T-helper 17 cell (primary cell): ENCODE measurements at places on chromosomes 4 and X.

DNA sequence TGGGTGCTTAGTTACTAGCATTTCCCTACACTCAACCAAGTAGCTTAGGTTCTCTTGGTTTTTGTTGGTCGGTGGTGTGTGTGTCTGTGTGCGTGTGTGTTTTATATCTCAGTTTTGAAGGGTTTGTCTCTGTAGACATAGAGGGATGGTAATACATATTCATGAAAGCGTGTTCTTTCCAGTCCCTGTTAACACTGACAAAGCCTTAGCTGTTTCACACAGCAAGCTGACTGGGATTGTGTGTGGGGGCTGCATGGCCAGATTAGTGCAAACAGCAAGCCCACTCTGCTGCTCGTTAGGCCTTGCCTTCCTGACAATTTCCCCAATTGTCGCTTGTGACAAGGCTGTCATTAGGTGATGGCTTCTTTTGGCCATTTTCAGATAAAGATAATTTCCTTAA is 43.9 kb downstream of the ALPK1 start:
- DNase-seq: no peak

GRCh38 chrX:76796311-76796710 is 368.8 kb downstream of the MAGEE1 start:
- DNase-seq: no peak

DNA sequence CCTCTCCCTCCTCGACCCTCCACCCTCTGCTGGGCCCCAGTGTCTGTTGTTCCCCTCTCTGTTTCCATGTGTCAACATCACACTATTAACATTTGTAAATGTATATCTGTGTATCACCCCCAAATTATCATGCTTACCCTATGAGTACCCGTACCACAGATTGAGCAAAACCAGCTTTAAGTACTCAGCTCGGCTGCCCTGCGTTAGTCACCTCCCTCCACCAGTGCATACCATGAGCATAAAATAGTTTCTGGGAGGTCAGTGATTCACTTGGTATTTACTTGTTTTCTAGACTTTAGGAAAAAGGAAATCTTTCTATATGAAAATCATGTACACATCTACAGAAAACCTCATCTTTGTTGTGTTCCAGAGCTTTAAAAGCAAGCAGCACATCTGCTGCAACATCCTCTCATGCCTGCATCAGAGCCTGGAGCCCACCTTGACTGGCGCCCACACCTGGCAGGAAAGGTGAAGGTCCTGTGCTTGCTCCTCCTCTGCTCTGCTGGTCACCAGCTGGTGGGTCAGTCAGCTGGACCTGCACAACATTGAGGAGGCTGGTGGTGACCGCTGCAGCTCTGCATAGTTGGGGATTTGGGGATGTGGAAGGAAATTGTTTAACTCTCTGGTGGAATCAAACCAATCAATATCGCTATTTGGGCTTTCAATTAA is 214.4 kb upstream of the KLF3 start:
- DNase-seq: no peak

DNA sequence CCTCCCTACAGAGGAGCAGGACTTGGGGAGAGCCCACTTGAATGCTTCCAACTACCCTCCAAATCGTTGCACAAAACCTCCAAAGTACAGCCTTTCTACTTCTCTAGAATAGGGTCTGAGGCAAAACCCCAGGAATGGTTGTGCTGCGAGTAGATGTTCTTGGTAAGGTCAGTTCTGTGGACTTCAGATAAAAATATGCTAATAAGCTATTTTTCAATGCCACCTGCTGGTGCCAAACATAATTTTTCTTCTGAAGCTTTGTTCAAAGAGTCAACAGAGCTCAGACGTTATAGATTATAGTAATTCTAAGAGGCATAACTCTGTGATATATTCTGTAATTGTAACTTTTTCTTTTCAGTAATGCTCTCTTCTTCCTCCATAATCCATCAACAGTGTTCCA is 425.7 kb downstream of the GPAT3 start:
- no peak for DNase-seq

- DNase-seq: no peak
Observed at GRCh38 chr4:39998659-39999345, 21.1 kb upstream of the PDS5A start.

- DNase-seq: peak; percentile 10
Observed at GRCh38 chrX:106999002-106999975, 723 bp downstream of the MORC4 start.

DNA sequence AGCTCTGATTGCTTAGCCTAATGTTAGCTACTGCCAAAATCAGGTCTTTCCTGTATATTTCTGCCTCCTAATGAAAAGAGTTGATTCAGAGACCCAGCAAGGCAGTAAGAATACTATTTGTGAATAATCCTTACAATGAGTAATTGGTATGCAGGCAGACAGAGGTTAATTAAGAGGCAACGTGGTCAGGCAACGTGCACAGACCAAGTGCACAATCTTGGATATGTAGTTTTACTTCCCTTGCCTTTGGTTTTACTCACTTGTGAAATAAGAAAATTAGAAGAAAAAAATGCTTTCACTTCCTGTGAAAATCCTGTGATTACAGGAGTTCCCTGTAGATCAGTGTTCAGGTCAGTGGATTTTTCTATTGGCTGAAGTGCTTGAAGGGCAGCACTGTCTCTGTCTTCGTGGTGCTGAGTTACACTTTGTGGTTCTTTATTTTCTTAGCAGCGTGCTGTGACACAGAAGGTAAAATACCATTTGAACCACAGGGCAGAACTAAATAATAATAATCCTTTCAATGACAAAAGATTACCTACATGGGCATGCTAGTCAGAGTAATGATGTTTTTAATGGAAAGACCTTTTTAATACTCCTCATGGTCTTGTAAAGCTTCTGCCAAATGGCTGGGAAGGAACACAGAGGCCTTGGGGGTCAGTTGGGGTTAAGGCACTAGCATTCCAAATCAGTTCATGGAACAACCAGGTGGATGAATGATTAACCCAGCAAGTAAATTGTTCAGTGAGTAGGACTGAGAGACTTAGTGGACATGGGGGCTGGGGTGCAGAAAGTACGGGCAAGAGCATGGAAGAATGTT is 430.9 kb downstream of the MAPK10 start:
- DNase-seq: no peak

DNA sequence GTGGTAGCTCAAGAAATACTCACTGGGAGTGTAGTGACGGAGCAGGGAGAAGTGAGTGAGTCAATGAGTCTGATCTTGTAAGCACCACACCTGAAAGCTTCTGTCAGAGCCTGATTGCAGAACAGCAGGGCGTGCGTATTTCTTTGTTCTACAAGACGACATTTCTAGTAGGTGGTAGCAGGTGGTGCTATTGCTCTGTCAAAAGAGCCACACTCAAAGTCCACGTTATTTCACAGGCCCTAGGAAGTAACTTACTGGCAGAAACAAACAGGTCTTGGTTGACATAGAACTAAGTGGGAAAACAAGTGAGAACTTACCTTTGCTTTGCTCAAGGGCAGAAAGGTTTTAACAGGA is 46.4 kb upstream of the SPRY1 start:
- DNase-seq: no peak

GRCh38 chr4:3520276-3520675 is 11.9 kb downstream of the LRPAP1 start:
- DNase-seq: no peak

DNA sequence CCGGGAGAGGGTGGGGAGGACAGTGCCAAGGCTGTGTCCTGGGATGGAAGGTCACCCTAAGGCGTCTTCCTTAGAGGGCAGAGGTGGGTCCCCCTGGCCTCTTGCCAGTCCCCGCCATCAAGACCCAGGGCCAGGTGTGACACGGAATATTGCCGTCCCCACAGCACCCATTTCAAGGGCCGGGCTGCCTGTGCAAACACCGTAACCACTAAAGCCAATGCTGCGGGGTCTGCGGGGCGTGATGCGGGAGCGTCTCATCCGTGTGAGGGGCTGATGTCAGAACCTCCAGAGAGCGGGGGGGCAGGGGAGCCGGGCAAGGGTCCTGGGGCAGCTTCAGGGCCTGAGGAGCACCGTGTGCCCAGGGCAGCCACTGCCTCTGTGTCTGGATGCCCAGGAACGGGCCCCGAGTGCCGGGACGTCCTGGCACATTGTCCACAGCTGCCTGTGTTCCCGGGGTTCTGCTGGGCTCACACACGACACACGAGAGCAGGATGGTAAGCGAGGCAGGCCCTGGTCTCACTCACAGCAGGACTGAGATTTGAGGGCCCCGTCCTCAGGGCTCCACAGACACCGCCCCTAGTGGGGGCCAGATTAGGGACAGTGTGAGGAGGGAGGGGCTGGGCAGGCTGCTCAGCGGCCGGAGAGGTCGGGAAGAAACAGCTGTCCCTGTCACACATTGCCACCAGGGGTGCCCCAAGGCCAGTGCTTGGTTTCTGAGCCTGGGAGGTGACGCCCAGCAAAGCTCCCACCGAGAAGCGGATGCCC is 29.2 kb downstream of the NKX1-1 start:
- DNase-seq: no peak

DNA sequence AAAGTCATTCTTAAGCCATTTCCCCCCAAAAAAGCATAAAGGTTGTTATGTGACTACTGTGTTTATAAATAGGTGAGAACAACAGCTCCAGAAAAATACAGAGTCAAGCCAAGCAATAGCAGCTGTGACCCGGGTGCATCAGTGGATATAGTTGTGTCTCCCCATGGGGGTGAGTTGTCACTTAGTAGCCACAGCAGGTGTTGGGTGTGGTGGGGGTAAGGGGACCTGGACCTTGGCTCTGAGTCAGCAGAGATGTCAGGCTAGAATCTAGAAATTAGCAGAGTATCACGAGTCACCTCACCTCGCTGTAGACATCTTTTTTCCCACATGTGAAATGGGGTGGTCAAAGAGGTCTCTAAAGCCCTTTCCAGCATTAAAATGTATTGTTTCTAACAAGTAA is 42.4 kb downstream of the MOSPD2 start:
- DNase-seq: no peak

- DNase-seq: no peak
Observed at GRCh38 chr4:108047199-108047598, 57.5 kb downstream of the HADH start.

- DNase-seq: no peak
Observed at GRCh38 chrX:129979207-129979920, 3.1 kb upstream of the BCORL1 start.

DNA sequence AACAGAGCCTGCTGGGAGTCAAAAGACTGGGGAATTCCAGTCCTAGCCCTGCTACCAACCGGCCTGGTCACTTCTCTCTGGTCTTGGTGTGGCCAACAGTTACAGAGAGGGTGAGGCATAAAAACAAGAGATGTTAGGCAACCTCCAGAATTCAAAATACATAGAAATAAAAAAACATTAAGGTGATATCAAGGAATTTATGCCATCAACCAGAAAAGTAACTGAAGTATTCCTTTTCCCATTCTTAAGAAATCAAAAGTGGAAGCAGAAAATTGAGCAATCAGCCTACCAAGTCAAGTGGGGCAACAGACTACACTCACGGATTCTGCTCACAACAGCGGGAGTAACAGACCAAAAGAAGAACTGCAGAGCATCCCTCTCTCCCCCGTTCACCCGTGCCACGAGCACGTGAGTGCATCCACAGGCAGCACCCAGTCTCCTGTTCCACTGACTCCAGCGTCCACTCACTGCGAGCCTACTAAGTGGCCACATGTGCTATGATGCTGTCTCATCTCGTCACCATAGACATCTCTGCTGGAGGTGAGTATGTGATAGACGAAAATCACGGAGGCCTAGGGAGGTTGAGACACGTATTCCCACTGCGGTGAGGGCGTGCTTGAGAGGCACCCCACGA is 29.3 kb downstream of the AFAP1 start:
- no peak for DNase-seq

- no peak for DNase-seq
Observed at GRCh38 chr4:11543706-11544105, 115.0 kb upstream of the HS3ST1 start.

- no peak for DNase-seq
Observed at GRCh38 chr4:185179488-185179887, 24.3 kb downstream of the CFAP97 start.

- DNase-seq: no peak
Observed at GRCh38 chrX:117969782-117970181, 146.8 kb downstream of the KLHL13 start.

DNA sequence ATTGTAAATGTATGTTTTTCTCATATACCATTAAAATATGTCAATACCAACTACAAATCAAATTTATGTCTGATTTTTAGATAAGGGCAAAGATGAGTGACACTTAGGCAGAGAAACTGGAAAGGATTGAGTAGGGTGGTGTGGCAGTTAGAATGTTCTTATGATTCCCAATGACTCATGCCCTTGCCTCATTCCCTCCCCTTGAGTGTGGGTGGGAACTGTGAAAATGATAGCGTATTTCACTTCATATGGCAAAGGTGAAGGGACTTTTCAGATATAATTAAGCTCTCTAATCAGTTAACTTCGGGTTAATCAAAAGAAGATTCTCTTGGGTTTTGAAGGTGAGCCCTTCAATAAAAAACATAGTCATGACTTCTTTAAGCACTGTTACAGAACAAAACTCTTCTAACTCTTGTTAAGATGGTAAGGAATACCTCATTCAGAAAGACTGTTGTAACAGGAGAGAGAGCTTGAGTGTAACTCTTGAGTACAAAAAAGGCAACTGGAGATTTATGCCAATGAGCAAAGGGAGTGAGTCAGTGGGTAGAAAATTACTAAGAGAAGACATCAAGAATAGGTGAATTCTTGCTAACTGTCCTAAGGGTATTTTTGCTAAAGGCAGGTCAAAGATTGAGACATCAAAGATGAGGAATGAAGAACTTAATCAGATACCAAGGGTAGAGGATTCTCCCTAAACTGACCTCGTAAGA is 329.5 kb downstream of the KCTD8 start:
- DNase-seq: no peak

- DNase-seq: no peak
Observed at GRCh38 chr4:88225232-88226105, 58.9 kb downstream of the PPM1K start.

- DNase-seq: no peak
Observed at GRCh38 chr4:183499389-183499788, 5.5 kb upstream of the ING2 start.

DNA sequence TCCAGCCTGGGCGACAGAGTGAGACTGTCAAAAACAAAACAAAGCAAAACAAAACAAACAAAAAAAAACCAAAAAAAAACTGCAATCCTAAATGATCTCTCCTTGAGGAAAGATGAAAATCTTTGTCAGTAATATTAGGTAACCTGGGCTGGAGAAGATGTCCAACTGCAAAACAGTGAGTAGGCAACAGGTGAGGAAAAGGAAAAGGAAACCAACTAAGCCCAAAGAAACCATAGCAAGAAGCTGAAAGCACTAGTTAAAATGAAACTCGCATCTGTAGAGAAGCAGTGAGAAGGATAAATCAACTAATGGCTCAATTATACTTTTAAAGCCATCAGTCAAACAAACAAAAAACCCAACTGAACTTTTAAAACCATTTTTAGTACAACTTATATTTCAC is 54.2 kb downstream of the ENOX2 start:
- DNase-seq: no peak

- DNase-seq: no peak
Observed at GRCh38 chrX:109350051-109350450, 131.8 kb downstream of the GUCY2F start.

- no peak for DNase-seq
Observed at GRCh38 chr4:45636175-45636574, 487.7 kb downstream of the GABRG1 start.

- DNase-seq: no peak
Observed at GRCh38 chr4:8156617-8157016, 2.0 kb downstream of the ABLIM2 start.
